ENCODE measurements at places on chromosomes 12 and 14.

- peak; percentile 98 for DNase-seq
Measured at GRCh38 chr14:23551266-23552028, at the start of gene ZFHX2. Gene ZFHX2, minus strand, starts transcription at chr14:23551765. Its CDS starts 16,440 bp downstream, at chr14:23535325.

GRCh38 chr12:9943240-9943639, 11.1 kb upstream of the CLEC2A start:
- peak; percentile 11 for DNase-seq

DNA sequence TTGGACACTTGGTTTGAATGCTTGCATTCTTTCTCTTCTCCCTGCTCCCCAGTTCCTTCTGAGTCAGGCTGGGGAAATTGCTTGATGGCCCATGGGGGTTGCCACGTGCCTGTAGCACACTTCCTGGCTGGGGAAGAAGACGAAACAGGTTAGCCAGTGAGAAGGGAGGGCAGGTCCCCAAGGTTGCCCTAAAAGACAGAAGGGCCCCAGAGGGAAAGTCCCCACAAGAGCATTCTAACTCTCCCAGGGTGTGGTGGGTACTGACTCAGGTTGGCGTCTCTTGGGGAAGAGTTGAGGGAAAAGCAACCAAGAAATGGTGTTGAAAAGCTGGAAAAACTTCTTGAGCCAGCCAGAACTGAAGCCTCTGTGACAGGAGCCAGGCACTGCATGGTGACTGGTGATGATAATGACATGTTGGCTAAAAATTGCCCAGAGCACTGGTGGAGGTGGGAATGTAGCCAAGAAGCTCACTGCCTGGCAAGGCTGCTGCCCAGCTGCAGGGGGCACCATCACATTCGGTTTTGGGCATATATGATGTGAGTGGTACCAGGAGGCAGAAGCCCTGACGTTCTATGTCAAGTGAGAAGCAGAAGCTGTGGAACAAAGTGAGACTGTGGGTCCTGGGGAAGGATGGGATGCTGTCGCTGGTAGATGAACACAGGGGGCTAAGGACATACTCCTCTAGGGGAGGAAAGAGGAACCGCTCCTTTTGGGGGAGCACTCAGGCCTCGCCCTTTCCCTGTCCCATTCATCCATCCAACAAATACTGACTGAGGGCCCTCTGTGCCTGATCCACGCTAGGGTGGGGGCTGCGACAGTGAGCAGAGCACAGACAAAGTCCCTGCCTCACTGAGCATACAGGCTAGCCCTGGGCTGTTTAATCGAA, 8.1 kb upstream of the RABGGTA start:
- DNase-seq = peak; percentile 88

GRCh38 chr12:53551889-53552291, 44.6 kb upstream of the NPFF start:
- DNase-seq = peak; percentile 31

DNA sequence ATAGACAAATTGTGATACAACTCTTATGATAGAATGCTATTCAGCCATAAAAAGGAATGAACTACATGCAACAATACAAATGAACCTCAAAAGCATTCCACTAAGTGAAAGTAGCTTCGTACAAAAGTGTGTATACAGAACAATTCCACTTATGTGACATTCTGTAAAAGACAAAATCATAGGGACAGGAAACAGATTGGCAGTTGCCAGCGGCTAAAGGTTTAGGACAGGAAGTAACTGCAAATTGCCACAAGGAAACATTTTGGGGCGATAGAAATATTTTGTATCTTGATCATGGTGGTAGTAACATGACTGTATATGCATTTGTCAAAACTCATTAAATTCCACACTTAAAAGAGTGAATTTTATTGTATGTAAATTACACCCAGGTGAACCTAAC, 113.4 kb downstream of the CAPZA3 start:
- no peak for DNase-seq

DNA sequence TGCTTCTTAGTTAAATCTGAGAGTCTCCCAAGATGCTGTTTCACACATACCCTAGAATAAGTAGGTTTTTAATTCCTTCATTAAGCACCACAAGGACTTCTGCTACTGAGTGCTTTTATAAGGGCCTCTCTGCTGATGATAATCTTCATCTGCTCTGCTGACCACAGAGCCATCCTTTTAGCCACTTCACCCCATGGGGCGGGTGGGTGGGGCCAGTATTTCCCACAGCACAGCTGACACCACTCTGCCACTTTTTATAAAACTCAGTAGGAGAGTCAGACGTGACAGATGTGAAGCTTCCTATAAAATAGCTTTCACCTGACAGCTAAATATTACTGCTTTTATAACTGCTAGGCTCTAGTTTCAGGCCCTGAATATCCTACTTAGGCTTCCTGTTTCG, 20.3 kb downstream of the FCF1 start:
- peak; percentile 54 for DNase-seq

DNA sequence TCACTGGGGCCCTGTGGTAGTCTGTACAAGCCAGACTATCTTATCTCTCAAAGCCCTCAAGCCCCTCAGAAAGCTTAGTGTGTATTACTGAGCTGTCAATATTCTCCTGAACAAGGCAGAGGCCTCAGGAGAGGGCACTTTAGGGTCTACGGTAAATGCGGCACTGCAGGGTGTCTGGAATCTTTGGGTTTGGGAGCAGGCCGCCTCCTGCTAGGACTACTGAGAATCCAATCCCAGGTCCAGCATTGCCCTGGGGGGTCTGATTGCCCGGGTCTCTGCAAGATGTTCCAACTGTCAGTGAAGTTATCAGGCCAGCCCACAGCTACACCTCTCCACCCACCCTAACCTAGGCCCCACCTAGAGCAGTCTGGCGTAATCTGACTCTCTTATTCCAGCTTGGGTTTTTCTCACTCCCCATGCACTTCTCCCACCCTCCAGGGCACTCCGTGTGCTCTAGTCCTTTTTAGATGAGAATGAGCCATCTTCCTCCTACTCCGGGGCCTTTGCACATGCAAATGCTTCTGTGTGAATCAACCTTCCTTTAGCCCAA, 4.3 kb upstream of the ZFP36L1 start:
- no peak for DNase-seq

- no peak for DNase-seq
Measured at GRCh38 chr12:54917001-54917488, 62.7 kb downstream of the MUCL1 start.

GRCh38 chr14:19828314-19828713, 24.7 kb downstream of the OR4N2 start:
- DNase-seq = no peak

DNA sequence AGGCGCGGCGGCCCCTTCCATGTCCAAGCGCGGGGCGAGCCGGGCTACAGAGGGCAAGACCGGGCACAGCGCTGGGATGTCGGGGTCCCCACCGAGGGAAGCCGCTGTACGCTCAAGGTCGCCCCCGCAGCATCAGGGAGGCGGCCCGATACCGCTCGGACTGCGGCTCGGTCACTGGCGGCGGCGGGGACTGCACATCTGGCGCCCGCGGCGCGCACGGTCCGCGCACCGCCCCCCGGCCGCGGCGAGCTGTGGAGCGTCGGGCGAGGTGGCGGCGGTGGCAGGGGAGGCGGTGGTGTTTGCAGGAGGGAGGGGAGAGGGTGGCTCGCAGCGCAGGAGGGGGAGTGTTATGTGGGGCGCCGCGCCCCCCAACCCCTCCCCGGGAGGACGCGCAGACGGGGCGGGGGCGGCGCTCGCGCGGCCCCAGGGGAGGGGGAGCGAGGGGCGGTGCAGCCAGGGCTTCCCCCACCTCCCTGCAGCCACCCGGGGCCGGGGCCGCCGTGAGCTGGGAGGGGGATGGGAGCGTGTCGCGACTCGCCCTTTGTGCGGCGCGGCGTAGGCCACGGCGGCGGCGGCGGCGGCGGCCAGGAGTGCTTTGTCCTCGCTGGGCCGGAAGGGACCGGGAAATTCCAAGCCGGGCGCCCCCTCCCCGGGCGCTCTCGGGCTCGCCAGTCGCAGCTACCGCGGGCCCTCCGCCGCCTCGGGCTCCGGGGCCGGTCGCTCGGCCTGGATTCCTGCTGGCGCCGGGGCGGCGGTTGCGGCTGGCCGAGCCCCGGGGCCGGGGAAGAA, at the start of gene NUAK1:
TSS of gene NUAK1 (minus strand) at position 322 of the 789 bp plus-strand sequence. CDS start at position 21, 301 bp downstream.
- DNase-seq = peak; percentile 95

GRCh38 chr12:89695100-89695499, 13.5 kb downstream of the ATP2B1 start:
- no peak for DNase-seq

DNA sequence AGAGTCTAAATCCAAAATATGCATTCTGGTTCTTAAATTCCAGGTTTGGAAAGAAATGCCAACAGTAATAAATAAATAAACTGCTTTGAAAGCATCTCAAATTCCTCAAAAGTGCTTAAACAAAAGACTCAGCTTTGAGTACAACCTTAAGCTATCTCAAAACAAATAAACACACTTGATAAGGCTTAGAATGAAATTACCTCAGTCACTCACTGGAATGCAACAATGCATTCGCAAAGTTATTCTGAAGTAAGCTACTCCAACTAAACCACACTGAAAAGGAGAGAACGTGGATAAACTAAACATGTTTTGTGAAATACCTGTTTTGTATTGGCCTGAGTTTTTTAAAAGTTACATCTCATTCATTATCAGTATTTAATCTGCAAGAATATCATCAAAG, 1.2 kb downstream of the SPTSSA start:
- no peak for DNase-seq

DNA sequence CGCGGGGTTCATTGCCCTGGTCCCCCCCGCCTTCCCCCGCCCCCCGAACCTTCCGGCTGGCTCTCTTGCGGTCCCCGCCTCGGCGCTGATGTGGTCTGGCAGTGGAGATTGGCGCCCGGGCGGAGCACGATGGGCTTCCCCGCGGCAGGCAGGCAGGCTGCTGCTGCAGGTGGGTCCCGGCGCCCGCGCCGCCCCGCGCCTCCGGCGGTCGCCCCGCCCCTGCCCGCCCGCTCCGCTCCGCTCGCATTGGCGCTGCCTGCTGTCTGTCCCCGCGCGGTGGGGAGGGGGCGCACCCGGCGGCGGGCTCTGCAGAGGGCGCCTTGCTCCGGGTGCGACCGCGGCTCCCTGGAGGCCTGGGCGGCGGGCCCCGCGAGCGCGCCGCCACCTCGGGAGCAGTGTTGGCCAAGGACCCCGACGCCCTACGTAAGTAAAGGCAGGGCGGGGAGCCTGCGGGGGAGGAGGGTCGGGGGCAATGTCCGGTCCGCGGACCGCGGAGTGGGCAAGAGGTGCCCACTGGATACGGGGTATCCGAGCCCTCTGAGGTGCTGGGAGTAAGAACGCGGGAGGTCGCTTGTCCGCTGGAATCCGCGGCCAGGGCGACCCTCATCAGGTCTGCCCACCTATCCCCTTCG, at the start of gene AKAP5:
TSS of gene AKAP5 (plus strand) at position 309 of the 632 bp plus-strand sequence. CDS start 2,896 bp downstream, outside the sequence.
- peak; percentile 95 for DNase-seq

- DNase-seq = peak; percentile 69
Measured at GRCh38 chr12:30965613-30965985, 39.1 kb downstream of the TSPAN11 start.

GRCh38 chr12:116731801-116732200, 6.1 kb downstream of the SPRING1 start:
- no peak for DNase-seq

DNA sequence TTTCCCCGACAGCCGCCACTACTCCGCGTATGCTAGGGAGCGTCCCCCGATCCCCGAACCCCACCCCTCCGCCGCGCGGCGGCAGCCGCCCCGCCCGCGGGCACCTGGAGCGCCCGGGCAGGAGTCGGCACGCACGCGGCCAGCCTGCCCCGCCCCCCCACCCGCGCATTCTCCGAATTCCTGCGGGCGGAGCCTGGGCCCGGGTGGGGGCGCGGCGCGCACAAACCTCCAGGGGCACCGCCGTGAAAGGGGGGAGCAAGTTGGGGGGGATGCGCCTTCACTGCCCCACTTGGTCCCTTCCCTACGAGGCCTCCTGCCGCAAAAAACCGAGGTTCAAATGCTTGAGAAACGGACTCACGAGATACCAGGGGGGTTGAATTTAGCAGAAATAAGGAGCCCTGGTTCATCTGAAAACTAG, 1.7 kb downstream of the AJUBA start:
- peak; percentile 52 for DNase-seq

- DNase-seq = peak; percentile 11
Measured at GRCh38 chr12:109994401-109995175, 1.6 kb downstream of the GIT2 start.

- DNase-seq = no peak
Measured at GRCh38 chr14:44970907-44971306, 8.9 kb downstream of the TOGARAM1 start.

GRCh38 chr14:52783206-52783605, 8.2 kb downstream of the GNPNAT1 start:
- DNase-seq = no peak

- DNase-seq = peak; percentile 60
Measured at GRCh38 chr14:65423982-65424381, 11.5 kb downstream of the FUT8 start.

DNA sequence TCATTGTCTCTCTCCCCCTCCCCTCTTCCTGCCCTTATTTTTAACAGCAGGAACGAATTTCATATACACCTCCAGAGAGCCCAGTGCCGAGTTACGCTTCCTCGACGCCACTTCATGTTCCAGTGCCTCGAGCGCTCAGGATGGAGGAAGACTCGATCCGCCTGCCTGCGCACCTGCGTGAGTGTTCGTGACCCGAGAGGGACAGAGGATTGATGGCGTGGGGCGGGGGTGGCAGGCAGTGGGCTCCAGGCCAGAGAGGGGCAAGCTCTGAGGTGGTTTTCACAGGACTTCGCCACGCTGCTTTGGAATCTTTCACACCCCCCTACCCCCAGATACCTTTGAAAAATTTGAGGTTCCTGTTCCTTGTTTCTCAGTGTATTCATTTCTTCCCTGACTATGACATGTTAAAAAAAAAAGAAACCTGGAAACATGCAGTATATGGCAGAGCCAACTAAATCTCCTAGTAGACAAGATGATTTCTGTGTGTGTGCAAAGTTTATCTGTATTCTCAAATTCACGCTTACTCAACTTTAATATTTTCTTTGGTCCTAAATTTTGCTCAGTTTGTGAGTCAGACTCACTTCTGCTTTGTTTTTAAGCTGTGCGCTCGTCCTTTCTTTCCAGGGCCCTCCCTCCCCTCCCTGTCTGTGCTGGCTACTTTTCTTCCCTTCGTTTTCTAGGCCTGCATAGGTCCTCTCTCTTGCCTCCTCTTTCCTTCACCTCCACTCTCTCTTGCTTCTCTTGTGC, 103.1 kb downstream of the ETV6 start:
- no peak for DNase-seq

DNA sequence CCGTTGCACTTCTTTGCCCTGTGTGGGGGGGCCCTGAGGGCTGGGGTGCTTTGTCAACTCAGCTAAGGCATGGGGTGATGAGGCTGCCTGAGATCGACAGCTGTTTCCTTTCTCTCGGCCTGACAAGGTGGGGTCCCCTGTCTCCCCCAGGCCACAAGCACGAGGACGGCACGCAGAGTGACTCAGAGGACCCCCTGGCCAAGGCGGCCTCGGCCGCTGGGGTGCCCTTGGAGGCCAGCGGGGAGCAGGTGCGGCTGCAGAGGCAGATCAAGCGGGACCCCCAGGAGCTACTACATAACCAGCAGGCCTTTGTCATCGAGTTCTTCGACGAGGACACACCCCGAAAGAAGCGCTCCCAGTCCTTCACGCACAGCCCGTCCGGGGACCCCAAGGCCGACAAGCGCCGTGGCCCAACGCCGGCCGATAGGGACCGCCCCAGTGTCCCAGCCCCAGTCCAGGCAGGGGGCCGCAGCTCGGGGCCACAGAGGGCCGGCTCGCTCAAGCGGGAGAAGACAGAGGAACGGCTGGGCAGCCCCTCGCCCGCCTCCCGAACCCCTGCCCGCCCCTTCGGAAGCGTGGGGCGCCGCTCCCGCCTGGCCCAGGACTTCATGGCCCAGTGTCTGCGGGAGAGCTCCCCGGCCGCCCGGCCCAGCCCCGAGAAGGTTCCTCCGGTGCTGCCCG, 18.8 kb downstream of the CEP170B start:
- no peak for DNase-seq
